ENCODE measurements at places on chromosomes 1 and 21.

DNA sequence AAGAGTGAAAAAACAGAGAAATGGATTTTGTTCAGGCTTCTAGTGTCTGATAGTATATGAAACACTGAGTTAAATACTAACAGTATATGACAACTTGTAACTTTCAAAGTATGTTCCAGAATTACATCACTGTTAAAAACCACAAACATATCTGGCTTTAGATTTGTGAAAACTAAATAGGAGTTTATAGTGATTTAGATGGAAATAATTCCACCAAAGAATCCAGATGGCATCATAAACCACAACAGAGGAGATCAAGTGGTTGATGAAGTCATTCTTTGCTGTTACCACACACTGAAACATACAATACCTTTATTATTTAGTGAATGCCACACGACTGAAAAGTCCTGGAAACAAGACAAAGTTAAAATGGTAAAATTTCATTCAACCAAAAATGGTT, 37.2 kb downstream of the ALG14 start:
- no peak for DNase-seq

GRCh38 chr1:117925981-117926380, 3.4 kb downstream of the GDAP2 start:
- DNase-seq = no peak

GRCh38 chr1:164064501-164064900, 494.5 kb upstream of the PBX1 start:
- no peak for DNase-seq

- DNase-seq = no peak
Observed at GRCh38 chr1:14339288-14339687, 259.2 kb upstream of the KAZN start.

GRCh38 chr1:19045898-19046880, 89.7 kb upstream of the IFFO2 start:
- DNase-seq = no peak

- no peak for DNase-seq
Observed at GRCh38 chr21:31406510-31406909, 62.4 kb upstream of the TIAM1 start.

GRCh38 chr1:218739426-218739825, 394.3 kb downstream of the TGFB2 start:
- DNase-seq = no peak

- DNase-seq = no peak
Observed at GRCh38 chr1:185017966-185018365, 27.4 kb upstream of the RNF2 start.

DNA sequence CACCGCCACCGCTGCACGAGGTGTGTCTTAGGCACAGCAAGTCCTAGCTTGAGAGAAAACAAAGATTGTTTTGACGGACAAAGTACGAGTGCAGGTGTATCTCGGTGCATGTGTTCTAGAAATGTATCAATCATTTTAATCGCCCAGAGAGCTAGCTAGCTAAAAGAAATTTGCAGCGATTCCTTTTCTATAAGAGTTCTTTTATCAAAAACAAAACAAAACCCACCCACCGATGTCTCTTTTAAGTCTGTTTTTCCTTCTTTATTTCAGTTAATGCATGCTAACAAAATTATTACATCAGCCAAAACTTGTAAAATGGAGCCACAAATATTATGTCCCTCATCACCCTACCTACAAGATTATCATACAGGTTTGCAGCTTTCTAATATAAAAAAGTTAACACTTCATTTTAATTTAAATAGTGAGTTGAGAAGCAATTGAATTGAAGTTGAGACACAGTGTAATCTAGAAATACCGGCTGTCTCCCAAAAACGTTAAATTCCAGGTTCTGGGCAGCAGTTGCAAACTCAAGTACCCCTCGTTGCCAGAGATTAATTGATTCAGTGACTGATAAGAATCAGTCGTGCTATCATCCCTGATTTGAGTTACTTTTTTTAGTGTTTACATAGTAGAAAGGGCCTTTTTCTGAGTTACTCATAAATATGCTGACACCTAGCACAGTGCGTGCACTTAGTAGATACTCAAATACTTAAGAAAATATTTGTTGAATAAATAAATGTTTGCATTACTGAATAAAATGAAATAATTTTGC, 1.5 kb upstream of the SYDE2 start:
- DNase-seq = no peak

DNA sequence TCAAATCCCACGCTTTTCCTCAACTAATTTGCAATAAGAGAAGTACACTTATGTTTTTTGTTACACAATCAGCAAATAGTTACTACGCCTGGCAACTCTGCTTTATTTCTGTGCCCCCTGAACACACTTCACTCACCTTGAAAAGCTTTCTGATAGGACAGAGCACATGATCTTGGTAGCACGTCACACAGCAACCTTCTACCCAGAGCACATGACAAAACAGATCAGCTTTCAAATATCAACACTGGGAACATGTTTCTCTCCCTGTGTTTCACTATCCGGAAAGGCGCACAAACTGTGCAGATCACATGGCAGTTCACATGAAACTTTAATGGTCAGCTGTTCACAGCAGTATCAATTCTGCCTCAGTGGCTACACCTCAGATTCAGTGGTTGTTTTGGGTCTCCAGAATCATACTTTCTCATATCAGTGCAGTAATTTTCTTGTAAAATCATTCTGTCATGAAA, 2.2 kb downstream of the SLC19A2 start:
- DNase-seq = no peak

DNA sequence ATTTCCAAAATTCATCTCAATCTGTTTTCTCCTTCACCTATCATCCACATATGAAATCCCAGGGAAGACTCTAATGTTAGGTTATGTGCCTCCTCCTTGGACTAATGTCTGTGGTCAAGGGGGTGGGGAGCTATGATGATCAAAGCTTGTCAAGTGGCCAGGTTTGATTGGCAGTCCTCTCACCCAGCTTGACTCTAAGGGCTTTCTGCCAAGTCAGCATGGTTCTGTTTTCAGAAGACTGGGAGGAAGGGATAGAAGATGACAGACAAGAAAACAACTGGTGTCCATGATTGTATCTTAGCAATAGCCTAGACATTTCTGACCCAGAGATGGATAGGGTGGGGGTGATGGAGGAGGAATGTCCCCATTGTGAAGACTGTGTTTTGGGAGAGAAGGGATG, 9.1 kb upstream of the THEM5 start:
- DNase-seq = no peak

- no peak for DNase-seq
Observed at GRCh38 chr1:248593226-248593625, 4.3 kb downstream of the OR2T10 start.

DNA sequence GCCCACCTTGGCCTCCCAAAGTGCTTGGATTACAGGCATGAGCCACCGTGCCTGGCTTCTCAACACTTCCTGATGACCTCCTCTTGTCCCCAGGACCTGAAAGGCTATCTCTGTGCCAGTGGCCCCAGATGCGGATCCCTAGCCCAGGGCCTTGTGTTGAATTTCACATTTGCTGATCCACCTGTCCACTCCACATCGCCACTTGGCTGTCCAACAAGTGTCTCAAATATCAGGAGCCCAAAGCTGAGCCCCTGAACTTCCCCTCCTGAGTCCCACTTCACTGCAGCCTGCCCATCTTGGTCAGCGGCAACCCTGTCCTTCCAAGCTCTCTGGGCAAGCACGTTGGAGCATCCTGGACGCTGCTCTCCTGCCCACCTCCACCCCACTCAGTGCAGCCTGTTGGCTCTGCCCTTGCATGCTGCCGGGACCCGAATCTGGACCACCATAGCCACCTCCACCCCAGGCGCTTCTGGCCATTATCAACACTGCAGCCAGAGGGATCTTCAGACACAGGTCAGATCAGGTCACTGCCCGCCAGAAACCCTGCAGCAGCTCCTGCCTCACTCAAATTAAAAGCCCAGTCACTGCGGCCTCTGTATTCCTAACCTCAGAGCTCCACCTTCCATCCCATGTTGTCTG, 352.5 kb upstream of the VAMP3 start:
- DNase-seq = no peak

DNA sequence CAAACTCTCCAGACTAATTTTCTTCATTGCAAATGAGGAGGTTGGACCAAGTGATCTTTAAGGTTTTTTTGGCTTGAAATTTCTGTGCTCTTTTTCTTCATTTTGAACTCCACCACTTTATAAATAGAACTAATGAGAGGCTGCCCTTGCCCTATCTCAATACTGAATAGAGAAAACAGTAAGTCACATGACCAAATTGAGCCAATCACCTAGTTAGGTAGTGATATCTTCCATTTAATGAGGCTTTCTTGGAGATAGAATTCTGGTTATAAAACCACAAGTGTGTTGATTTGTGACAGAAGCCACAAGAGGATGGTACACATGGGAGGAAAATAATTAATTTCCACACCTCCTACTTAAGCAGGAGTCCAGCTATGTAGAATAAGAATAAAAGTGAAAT, 263.4 kb upstream of the SNX7 start:
- no peak for DNase-seq

GRCh38 chr1:82225421-82226185, 424.9 kb downstream of the ADGRL2 start:
- DNase-seq = peak; percentile 8

DNA sequence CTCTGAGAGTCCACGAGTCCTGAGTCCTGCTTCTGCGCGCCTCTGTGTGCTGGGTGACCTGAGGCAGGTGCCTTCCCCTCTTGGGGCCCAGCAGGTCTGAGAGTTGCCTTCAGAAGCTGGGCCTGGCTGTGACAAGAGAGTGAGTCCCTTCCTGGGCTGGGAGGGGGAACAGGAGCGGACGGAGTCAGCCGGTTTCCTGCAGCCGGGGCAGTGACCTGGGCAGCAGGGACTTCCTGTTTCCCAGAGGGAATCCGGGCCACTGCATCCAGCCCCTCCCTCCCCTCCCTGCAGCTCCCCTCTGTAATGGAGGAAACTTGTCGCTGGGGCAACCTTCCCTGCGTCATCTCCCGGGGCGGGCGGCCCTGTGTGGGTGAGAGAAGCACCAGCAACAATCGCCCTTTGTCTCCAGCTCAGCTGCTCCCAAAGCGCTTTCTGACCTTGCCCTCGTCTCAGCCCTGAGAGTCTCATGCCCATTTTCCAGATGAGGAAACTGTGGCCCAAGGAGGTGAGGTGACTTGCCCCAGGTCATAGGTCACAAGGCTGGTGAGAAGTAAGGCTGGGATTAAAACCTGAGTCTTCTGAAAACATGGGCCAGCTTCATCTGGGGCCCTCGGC, 61.1 kb downstream of the SDC3 start:
- DNase-seq = peak; percentile 68

DNA sequence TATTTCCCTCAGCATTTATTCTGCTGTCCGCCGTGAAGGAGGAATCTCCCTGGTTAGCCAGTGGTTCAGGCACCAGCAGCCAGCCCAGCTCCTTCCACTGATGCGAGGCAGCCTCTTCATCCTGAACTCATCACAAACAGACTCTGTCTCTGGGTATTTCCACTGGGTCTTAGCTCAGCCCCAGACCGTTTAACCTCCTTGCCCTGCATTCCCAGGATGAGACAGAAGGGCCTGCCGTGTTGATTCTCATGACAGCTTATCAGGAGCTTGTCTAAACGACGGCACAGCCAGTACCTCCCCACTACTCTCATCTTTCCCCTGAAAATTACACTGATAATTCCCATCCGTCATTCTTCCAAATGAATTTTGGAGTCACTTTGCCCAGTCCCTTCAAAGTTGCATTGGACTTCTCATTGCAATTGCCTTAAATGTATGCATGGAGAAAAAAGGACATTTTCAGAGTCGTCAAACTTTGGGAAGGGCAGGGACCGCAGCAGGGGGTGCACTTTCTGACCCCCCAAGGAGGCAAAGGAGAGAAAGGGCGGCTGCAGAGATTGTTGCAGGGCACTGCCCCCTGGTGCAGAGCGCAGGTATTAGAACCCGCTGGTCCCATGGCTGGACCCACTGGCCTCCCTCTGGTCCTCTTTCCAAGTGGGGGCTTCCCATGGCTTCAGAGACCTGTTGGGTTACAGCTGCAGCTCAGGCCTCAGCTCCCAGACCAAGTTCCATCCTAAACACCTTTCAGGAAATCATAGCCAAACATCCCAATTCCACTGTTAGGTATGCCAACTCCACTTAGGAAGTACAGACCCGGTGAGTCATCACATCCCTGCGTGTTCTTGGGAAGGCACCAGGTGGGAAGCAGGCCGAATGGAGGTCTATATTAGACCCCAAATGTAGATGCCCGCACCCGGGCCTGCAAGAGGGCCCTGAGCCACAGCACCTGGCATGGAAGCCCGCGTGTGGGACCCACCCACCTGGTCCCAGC, 3.7 kb upstream of the MEGF6 start:
- no peak for DNase-seq

DNA sequence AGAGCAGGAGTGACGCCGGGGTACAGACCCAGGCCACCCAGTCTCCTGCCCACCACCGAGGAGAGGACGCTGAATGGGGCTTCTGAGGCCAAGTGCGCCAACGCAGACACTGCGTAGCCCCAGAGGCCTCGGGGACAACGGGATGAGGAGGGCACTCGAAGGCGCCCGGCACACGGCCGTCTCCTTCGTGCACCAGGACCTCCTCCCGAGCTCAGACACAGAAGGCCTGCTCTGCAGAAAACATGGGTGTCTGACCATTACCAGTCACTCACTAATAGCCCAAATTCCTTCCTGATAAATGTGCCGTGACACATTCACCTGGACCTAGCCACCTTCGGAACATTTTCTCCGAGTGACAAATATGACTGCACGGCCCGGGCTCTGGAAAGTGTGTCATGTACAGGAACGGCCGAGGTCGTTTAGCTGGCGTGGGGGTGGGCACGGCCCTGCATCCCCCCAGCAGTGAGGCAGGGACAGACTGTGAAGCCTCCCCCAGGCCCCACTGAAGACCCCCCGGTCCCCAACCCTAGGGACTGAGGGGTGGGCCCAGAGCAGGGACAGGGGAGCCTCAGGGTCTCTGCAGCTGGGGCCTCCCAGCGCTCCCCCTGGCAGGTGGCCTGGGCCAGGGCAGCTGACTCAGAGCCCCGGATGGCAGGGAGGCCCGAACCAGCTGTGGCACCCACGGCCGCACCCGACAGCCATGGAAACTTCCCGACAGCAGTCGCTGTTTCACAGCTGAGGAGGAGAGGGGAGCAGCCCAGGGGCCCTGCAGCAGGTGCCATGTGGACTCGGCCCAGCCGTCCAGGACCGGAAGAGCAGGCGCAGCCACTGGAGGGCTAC, 16.7 kb upstream of the COL6A2 start:
- DNase-seq = no peak

DNA sequence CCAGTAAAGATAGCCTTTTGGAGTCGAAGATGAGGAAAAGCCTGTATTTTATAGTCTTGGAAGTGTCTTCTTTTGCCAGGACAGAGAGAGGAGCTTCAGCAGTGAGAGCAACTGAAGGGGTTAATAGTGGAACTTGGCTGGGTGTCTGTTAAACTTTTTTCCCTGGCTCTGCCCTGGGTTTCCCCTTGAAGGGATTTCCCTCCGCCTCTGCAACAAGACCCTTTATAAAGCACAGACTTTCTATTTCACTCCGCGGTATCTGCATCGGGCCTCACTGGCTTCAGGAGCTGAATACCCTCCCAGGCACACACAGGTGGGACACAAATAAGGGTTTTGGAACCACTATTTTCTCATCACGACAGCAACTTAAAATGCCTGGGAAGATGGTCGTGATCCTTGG, at the start of gene VCAM1:
TSS of gene VCAM1 (plus strand) at position 253 of the 400 bp plus-strand sequence. CDS start at position 372, 119 bp downstream.
- DNase-seq = no peak

GRCh38 chr1:116521186-116521585, 49.6 kb downstream of the CD58 start:
- DNase-seq = no peak

- no peak for DNase-seq
Observed at GRCh38 chr1:156652992-156653355, 11.1 kb downstream of the BCAN start.

Data from NCI-H1436 (cell line).